ENCODE measurements at places on chromosomes 7 and 10.
A peak's percentile ranks its signal among the peaks of the same experiment; 100 is the strongest.

- DNase-seq, result no peak
Measured at GRCh38 chr7:158257001-158257400, 330.6 kb downstream of the PTPRN2 start.

- no peak for DNase-seq
Measured at GRCh38 chr10:91653219-91653870, 20.5 kb upstream of the PPP1R3C start.

DNA sequence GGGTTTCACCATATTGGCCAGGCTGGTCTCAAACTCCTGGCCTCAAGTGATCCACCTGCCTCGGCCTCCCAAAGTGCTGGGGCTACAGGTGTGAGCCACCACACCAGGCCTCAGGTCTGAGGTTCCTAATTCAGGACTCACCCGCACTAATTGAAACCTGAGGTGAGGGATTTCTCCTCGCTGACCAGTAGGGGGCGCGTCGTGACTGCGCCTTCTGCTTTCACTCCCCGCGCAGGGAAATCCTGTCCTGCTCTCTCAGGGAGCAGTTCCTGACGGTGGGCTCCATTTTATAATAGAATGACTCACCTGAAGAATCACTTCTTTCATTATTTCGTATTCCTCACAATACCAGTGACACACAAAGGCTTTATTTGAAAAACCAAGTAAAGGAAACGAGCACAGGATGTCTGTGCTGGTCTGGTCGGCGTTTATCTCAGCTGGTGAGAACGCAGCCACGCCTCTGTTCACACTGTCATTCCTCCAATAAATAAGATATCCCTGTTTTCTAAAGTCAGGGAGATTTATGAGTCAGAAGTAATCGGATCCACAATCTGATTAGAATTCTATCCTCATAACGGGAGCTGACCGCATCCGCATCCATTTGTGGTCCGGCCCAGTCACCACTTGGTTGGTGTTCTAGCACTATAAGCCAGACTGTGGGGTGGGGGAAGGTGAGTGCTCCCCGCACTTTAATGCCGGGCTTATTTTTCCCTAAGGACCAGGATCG is 35.4 kb downstream of the BAG3 start:
- peak; percentile 60 for DNase-seq

GRCh38 chr10:69139961-69140360 is 16.0 kb downstream of the VPS26A start:
- no peak for DNase-seq

- no peak for DNase-seq
Measured at GRCh38 chr7:110800984-110801383, 289.9 kb upstream of the LRRN3 start.

- DNase-seq, result no peak
Measured at GRCh38 chr7:151461096-151461941, 21.4 kb upstream of the CRYGN start.

DNA sequence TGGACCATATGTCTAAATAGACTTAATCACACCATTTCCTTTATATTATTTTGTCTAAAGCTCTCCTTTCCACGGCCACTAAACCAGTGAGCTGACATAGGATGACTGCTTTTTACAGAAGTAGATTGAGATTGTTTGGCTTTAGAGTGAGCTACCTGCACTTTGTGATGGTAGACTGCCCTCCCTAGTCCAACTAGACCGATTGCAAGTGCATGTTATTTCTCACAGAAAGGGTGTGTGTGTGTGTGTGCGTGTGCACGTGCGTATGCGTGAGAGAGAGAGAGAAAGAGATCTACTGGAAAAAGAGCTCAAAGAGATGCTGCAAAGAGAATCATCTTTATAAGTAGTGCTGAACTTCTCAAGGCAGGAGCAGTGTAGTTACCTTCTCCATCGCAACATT is 60.7 kb downstream of the VCL start:
- DNase-seq, result peak; percentile 20

- DNase-seq, result no peak
Measured at GRCh38 chr7:94907811-94908322, 473 bp downstream of the PPP1R9A start.

DNA sequence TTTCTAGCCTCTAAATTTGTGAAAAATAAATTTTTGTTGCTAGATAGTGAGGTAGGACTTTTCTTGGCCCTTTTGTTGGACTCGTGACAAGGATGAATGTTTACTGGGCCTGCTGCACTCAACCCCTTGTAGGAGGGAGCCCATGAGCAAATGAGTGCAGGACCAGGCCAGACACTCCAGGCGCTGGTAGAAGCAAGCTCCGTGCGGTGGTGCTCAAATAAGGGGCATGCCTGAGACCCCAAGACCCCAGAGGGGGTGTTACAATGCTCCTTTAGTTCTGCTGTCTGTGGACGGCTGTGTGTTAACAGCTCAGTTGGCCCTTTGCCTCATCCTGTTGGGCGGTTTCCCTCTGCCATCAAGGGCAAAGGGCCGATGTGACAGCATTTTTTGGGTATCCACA is 1195.3 kb upstream of the PHF14 start:
- no peak for DNase-seq

DNA sequence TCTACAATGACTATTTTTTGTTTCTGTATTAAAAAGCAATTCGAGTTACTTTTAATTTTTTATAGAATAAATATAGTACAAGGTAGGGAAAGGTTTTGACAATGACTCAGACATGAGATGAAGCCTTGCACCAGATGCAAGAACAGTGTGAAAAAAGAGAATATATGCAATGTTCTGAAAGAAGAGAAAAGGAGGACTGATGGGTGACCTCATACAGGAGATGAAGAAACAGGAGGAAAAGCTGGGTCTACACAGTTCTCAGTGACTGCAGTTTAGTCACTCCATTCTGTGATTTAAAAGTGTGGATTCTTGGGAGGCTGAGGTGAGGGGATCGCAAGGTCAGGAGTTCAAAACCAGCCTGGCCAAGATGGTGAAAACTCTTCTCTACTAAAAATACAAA is 38.3 kb upstream of the YAE1 start:
- no peak for DNase-seq

GRCh38 chr7:91151916-91152315 is 112.3 kb upstream of the FZD1 start:
- no peak for DNase-seq

DNA sequence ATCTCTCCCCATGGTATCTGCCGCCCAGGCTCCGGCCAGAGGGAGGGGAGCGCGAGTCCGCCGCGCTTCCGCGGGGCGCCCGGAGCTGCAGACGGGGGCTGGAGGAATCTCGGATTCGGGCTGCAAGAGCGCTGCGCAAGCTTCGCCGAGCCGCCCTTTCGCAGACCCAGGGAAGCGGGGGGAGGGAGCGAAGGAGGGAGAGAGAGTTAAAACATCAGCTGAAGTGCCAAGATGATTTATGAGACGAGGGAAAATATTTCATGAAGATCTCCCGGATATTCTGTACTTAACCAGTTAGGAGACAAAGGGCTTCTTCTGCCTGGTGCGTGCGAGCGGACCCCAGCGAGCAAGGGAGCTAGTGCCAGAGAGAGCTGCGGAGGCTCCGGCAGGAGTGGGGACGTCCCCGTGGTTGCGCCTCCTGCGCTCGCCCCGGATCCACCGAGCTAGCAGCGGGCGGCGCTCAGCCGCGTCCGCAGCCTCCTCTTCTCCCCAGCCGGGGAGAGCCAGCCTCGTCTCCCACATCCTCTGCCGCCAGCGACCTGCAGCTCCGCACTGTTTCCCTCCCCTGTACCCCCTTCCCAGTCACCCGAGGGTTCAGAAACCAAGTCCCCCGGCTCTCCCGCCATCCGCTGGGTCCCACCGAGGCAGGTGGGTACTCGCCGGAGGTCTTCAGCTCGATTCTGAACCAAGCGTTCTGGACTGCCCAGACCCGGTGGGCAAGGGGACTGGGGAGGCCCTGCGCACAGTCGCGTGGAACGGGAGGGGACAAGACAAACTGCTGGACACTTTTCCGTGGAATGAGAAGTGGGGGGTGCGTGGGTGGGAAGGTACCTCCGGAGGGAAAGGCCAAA is 1.0 kb upstream of the PAX2 start:
- no peak for DNase-seq

- DNase-seq, result no peak
Measured at GRCh38 chr7:80335511-80336231, 176.2 kb downstream of the GNAT3 start.

GRCh38 chr7:51186531-51186930 is 130.1 kb downstream of the COBL start:
- no peak for DNase-seq

GRCh38 chr10:91741356-91741755 is 56.9 kb upstream of the TNKS2 start:
- no peak for DNase-seq

DNA sequence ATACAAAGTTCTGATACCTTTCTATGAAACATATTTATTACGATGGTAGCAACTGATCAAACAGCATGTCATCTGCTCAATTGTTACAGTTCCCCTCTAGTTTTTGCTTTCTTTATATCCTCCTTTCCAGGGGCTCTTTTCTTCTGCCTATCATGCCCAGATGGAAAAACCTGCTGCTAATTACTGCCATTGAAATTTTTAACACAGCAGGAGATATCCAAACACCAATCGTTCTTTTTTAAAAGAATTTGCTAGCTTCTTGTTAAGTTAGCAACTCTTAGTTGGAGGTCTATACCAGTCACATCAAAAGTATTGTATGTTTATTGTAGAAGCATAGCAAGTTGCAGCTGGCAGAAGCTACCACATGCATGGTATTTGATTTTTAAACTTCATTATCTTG is 768.5 kb downstream of the NXPH1 start:
- no peak for DNase-seq

DNA sequence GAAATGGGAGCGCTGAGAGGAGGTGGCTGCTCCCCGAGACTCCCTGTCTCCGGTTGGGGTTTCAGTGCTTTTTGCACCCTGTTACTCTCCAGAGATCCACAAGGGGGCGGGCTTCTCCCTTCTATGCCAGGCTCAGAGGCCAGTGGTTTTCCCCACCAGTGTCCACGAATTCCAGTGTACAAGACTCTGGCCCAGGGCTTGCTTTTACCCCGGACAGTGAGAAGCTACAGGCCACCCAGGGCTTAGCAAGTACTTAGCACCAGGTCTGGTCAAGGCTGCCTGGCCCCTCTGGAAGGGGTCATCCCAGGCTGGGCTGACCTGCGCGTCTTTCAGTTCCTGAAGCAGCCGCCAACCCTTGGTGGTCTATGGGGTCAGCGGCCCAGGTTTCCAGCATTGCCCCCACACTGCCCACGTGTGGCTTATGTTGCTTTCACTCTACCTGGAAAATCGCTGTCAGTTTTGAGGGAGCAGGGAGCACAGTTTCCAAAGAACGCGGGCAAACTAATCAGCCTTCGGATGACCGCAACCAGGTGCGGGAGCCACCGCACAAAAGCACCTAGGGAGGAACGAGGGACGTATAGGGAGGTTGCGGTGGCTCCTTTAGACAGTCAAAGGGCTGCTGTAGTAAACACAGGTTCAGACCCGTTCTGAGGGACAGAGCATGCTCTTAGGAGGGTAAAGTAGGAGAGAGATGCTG is 6.8 kb downstream of the CYP26A1 start:
- peak; percentile 21 for DNase-seq

DNA sequence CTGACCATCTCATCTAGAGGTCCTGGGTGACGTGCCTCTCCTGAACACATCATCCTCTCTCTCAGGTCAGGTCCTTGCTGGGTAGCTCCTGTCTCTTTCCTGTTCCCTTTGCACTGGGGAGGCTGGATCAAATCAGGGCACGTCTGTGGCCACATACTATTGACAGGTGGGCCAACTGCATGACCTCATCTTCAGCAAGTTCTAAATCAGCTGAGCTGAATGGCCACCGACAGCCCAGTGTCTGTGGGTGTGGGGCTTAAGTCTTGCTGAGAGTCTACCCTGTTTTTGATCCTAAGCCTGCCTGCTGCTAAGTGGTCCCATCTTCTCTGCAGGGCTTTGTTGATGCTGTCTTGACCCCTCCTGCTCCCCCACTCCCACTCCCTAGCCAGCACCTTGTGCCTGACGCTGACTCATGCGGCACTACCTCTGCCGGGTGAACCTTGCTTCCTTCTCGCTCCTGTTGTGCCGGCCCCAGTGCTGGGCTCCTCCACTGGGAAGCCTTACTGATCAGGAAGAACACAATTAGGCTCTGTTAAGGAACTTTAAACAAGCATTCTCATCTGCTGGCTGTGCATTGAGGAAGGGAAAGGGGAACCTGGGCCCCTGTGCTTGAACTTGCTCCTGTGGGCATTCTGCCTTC is 440.4 kb downstream of the PLXNA4 start:
- no peak for DNase-seq

DNA sequence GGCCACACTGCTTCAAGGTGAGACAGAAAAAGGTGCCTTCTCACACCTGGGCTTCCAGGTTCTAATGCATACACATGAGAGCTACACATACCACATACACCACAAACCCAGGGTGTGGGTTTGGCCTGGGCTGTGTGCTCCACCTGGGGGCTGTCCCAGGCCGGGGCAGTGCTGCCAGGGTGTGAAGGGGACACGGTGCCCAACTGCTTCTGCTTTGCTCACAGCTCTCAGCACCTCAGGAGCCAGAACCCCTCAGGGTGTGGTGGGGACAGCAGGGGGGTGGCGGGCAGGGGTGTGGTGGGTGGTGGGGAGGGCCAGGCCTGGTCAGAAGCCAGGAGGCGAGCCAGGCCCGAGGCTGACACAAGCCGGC is 51.1 kb downstream of the TMEM209 start:
- no peak for DNase-seq

- DNase-seq, result no peak
Measured at GRCh38 chr7:128889121-128889520, 21.4 kb downstream of the KCP start.

DNA sequence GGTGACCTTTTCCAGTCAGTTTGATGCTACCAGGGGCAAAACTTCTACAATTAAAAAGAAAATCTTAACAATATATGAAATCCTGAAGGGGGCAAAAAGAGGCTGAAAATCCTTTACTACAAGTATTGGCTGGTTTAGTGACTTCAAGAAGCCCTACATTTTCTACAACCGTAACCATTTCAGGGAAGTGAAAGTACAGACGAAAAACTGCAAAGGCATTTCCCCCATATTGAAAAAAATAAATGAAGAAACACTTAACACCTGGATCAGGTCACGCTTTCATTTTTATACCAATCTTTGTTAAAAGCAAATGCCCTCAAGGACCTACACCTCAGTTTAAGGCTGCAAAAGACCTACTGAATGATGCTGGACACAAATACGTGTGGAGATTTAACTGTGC is 38.6 kb downstream of the IL6 start:
- no peak for DNase-seq

DNA sequence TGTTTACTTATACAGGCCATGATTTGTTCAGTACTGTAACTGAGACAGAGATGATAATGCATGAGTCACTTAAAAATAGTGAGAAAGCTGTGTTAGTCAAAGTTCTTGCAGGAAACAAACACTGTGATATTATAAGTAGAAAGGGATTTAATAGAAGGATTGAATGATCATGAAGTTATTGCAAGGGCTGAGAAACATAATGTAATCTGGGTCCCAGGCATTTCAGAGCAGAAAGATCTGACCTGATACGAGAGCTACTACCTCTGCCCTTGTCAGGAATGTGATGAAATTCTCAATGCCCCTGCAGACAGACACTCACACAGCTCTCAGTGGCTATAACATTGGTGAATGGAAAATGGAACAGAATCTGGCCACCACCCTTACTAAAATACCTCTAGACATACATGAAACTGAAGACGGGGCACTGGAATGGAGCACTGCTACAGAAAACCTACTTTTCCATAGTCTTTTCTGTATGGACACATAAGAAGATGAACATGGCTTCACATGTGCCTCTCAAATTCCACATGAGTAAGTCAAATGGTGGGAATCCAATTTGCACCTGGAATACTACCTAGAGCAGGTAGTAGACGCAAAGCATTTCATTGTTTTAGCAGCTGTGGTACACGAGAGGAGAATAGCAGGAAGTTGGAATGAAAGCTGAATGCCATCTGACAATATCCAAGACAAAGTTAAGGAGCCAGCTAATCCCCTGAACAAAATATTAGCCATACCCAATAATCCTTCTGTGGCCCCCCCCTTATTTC is 19.1 kb upstream of the VWDE start:
- DNase-seq, result no peak

Measured in KG1 (cell line).